ENCODE measurements at places on chromosomes 13 and 19.

DNA sequence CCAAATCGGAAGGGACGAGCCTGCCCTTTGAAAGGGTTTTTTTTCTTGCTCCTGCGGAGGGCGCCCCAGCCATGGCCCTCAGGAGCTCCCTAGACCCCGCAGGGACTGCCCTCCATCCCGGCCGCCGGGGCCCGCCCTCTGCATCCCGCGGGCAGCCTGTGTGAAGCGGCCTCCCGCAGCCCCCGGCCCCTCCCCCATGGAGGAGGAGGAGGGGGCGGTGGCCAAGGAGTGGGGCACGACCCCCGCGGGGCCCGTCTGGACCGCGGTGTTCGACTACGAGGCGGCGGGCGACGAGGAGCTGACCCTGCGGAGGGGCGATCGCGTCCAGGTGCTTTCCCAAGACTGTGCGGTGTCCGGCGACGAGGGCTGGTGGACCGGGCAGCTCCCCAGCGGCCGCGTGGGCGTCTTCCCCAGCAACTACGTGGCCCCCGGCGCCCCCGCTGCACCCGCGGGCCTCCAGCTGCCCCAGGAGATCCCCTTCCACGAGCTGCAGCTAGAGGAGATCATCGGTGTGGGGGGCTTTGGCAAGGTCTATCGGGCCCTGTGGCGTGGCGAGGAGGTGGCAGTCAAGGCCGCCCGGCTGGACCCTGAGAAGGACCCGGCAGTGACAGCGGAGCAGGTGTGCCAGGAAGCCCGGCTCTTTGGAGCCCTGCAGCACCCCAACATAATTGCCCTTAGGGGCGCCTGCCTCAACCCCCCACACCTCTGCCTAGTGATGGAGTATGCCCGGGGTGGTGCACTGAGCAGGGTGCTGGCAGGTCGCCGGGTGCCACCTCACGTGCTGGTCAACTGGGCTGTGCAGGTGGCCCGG, 815 bp downstream of the MAP3K10 start:
- no peak for DNase-seq

DNA sequence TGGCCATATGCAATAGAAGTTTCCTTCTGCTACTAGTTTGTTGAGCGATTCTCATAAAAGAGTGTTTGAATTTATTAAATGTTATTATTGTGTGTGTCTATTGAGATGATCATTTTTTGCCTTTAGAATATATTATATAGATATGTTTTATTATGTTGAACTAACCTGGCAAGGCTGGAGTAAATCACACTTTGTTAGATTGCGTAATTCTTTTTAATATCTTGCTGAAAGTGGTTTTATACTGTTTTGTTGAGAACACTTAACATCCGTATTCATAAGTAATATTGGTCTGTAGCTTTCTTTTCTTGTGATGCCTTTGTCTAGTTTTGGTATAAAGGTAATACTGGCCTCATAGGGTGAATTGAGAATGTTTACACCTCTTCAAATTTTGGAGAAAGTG, 574.3 kb upstream of the PCDH20 start:
- no peak for DNase-seq

GRCh38 chr13:28651810-28652401, 7.0 kb upstream of the POMP start:
- no peak for DNase-seq

DNA sequence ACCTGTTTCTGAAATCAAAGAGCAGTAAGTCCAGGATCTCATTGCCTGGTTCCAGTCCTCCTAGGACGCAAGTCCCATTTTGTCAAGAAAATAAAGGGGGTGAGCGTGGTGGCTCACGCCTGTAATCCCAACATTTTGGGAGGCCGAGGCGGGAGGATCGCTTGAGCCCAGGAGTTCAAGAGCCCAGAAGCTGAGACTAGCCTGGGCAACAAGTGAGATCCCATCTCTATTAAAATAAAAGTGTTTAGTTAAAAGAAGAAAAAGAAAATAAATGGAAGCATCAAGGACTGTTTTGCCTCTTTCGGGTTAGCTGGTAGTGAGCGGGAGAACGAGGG, 344 bp upstream of the HAUS5 start:
- DNase-seq: no peak

DNA sequence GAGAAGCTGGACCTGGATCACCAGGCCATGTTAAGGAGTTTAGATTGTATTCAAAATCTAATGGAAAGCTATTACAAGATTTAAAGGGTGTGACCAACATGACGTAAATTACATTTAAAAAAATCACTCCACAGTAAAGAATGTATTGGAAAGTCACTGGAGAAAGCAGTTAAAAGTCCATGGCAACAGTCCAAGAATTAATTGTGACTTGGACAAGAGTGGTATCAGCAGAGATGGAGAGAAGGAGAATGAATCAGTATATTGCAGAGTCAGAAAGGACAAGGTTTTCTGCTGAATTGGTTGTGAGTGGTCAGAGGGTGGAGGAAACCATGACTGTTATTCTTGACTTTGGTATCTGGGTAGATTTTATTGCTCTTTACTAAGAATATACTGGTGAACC, 535.1 kb upstream of the SLITRK1 start:
- DNase-seq: no peak

GRCh38 chr13:71499944-71500514, 367.0 kb downstream of the DACH1 start:
- DNase-seq: no peak

- DNase-seq: no peak
Measured at GRCh38 chr13:84430015-84430414, 547.7 kb upstream of the SLITRK1 start.

- DNase-seq: no peak
Measured at GRCh38 chr13:101846701-101847100, 394.2 kb downstream of the ITGBL1 start.

GRCh38 chr13:27280009-27280656, 9.5 kb downstream of the RASL11A start:
- DNase-seq: no peak

DNA sequence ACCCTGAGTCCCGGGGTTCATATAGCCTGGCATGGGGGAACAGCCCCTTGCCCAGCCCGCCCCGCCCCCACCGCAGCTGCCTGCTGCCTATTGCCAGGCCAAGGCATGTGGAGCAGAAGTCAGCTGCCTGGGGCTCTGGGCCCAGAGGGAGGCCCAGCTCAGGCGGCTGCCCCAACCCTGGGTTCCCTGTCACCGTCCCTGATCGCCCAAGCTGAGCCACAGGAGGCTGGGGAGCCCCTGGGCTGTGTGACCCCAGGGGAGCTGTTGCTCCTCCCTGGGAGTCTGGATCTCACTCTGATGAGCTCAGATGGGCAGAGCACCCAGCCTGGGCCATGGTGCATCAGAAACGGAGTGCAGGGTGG, 1.4 kb downstream of the PLIN4 start:
- no peak for DNase-seq
